ENCODE measurements at places on chromosomes 3 and 15.

DNA sequence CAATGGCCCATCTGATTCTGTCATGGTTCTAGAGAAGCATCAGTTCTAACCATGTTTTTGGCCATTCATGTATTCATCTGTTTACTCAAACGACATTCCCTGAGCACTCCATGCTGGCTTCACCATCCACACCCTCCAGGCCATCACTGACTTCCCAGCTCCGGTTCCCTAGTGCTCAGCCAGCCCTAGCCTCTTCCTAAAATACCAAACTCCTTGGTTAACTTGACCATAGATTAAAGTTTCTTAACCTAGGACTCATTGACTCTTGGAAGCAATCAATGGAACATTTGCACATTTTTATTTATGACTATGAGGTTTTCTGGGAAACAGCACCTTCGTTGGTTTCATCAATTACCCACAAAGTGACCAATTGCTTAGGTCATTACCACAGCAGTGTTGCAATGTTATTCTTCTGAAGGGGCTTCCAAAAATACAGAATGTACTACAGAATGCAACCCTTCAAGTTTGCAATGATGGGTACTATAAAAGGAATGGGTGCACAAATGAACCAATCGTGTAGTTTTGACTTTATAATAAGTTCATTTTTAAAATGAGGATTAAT lies 27.2 kb upstream of the SLC25A36 start:
- DNase-seq = no peak

GRCh38 chr3:71050538-71051258 lies 532.8 kb downstream of the FOXP1 start:
- no peak for DNase-seq

DNA sequence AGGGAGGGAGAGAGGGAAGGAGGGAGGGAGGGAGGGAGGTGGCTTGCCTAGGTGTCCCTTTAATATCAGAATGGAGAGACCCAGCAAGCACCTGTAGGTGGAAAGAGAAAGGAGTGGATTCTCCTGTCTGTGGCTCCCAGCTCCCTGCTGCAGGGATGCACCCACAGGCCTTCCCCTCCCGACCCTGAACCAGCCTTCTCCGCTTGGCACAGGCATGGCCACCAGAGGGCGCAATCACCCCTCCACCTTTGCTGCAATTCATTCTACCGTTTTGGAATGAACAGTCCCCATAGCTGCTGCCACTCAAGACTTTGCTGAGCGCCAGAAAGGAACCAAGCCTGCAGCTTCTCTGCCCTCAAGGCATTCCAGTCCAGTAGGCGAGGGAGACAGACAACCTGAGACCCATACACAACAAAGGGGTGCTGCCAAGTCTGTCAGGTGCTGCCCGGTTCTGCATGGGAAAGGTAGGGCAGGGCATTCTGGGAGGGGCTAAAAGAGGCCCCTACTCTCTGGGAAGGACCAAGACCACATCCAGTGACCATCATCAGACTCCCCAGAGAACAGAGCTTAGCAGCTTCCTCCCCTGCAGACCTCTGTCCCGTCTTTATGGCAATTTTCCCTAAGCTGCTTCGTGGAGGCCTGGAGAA lies 4.9 kb downstream of the TLR9 start:
- DNase-seq = no peak

GRCh38 chr3:136311261-136311660 lies 61.1 kb downstream of the PCCB start:
- no peak for DNase-seq

DNA sequence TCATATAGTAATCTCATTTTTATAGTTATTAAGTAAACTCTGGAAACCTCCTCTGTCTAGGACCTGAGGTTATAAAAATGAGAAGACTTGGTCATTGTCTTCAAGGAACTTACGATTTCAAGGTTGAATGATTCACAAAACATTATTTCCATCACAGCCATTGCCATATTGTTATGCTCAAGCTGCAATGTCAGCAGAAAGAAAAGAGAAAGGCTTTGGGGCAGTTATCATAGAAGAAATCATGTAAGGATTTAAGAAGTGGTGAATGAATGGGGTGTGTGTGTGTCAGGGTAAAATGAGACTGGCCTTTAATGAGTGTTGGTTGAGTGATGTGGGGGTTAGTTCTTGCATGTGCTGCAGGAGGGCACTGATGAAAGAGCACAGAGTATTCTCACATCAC lies 346.8 kb downstream of the SQOR start:
- no peak for DNase-seq

- no peak for DNase-seq
These were observed 38.5 kb upstream of the CPB1 start for GRCh38 chr3:148789146-148789545.

DNA sequence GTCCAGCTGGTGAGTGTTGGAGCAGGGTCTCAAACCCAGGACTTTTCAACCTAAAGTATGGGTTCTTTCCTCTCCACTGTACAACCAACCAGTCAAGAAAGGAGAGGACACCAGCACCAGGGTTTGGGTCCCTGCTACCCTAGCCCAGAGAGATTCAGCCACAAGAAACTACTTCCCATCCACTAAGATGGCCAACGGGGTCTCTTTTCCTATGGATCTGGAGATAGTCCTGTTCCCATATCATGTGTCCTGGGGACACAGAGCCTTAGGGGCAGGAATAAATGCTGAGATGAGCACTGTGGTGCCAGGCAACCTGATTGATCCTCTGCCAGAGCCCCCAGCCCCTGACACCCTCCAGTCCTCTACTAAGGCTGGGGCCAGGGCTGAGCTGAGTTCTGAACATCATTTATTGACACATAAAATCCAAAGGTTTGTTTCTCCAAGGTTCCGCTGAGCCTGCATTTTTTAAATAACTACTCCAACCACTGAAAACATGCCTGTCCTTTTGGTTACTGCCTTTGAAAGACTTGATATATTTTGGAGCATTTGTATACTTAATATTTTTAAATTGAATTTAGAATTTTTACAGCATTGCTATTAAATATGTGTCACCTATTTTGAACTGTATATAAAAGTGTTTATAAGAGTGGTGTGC lies 26.0 kb downstream of the MRPL46 start:
- DNase-seq = no peak

- DNase-seq = no peak
These were observed 183.6 kb downstream of the XXYLT1 start for GRCh38 chr3:195087328-195087727.

DNA sequence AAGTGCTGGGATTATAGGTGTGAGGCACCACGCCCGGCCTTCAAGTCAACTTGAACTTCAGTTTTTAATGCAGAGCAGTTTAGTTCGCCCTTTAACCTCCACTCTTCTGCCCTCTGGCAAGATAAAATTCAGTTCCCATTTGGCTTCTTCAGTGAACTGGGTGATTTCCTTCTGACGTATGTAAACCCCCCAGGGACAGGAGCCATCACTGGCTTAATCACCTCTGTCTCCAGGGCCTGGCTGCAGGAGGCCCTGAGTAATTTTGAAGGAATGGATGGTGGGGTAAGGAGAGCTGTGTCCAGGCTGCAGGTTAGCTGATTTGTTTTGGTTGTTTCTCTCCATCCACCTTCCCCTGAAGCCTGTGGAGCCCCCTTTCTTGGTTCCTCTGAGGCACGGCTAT lies 11.9 kb downstream of the MCM2 start:
- no peak for DNase-seq

DNA sequence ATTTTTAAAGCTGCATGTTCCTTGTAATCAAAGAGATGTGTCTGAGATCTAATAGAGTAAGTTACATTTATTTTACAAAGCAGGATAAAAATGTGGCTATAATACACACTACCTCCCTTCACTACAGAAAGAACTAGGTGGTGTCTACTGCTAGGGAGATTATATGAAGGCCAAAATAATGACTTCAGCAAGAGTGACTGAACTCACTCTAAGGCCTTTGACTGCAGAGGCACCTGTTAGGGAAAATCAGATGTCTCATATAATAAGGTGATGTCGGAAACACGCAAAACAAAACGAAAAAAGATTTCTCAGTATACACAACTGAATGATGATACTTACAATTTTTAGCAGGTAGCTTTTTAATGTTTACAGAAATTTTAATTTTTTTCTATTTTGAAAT lies 19.1 kb downstream of the B3GNT5 start:
- no peak for DNase-seq

DNA sequence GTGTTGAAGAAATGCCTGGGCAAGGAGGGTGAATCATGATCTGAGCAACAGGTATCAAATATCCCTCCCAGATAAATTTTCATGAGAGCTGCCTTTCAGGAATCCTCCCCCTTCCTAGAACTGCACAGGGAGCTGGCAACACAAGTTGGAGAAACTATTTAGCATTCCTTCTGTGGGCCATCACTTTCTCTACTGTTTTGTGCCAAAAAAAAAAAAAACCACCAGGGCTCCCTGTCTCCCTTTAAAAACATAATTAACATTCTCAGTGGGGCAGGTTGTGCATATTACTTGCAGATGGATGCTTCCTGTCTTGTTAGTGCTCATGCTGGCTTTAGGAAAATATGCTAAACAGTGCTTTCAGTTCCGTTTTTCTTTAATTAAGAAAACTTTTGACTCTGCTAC lies 234.9 kb upstream of the LMCD1 start:
- DNase-seq = no peak

DNA sequence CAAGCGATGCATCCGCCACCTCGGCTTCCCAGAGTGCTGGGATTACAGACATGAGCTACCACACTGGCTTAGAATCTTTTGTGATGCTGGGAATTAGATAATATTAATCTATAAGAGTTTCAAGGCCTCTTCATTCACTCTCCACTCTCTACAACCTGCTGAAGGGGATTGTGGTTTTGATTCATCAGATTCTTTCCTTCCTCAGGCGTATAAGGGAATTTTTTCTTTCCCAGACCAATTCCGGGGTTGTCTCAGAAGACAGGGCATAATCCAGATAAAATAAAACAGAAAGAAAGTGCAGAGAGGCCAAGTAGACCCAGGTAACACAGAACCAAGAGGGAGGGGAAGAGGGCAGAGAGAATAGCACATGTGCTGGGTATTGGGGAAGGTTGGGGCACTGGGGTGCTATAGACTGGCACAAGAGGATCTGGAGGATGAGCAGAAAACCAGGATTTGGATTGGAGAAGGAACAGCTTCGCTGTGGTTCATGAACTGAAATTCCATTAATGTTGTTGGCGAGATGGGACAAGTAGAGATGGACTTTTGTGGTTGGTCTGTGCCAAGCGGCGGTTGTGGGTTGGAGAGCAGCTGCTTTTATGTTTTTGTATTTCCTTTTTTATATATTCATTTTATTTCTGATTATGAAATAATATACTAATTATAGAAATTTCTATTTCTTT lies 12.8 kb downstream of the ARL6IP5 start:
- DNase-seq = no peak

GRCh38 chr15:45873781-45874180 lies 239.0 kb downstream of the SQOR start:
- no peak for DNase-seq

DNA sequence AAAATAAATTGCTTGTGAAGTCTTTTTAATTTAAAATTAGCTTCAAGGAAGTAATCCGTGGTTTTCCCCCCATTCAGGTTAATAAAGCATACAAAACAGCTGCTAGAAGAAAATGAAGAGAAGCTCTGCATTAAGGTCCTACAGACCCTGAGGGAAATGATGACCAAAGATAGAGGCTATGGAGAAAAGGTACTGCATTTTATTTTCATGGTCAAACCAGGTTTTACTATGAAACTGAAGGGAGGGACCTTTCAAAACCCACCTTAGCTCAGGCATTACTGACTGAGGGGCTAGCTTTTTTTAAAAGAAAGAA lies 218.5 kb downstream of the ITPR1 start:
- DNase-seq = no peak

GRCh38 chr15:85587707-85588411 lies 206.9 kb downstream of the KLHL25 start:
- no peak for DNase-seq

GRCh38 chr3:171690281-171690680 lies 120.0 kb downstream of the PLD1 start:
- no peak for DNase-seq

DNA sequence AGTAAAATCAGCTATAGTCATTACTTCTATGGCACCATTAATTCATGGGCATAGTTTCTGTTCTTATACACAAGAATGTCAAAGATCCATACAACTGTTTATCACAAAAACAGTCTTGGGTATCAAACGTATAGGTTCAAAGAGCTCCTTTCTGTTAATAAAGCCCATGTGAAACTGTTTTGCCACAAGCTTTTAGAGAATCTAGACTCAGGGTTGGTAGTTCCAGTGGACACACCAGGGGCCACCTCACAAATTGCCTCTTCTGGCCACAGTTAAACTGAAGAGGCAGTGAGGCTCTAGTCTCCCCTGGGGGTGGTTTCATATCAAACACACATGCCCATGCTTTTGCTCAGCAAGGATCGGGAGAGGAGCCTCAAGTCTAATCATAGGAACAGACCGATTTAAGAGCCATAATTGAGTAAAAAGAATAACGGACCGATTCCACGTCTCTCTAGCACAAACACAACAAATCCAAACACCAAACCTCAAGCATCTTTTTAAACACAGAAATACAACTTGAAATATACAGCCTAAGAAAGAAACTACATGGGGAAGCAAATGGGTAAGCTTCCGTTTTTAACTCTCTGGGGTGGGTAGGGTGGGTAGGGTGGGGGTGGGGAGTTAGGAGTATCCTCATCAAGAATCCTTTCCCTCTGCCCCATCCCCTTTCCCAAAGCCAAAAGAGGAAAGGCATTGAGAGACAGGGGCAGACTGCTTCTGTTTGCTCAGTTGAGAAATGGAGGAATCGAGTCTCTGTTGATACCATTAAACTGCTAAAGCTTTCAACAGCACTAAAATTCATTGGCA lies 443.3 kb downstream of the MAGI1 start:
- no peak for DNase-seq

GRCh38 chr15:91336687-91337086 lies 236.6 kb downstream of the SV2B start:
- no peak for DNase-seq

DNA sequence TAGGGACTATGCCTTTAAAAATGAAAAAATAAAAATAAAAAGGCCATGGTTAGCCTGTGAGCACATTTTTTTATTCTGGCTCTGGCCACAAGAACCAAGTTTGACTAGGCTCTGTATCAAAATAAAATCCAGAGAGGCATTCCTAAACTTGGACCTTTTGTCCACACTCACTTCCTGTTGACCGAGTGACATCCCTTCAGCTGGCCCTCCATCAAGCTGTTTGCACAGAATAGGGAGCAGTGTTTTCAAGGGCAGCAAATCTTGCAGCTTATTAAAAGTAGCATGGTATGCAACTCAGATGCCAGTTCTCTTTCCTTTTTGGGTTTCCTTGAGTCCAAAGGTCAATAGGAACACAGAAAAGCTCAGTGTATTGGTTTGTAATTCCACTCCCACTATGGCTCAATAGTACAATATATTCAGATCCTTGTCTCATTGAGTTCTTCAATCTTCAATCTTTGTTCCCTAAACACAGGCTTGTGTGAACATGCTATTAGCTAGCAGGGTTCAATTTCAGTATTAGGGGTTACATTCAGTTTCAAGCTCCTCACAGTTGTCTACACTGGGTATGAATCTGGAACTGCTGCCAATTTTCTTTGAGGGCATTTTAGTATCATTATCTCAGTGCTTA lies 244.5 kb downstream of the RBMS3 start:
- DNase-seq = no peak

Measured in GM18507 (cell line).